ENCODE measurements at places on chromosomes 7 and 10. TPM values are rescaled to one million over a fixed set of nuclear protein-coding genes. Genes with fewer than 3 reads are reported as not detected.
A peak's percentile ranks its signal among the peaks of the same experiment; 100 is the strongest.

IL15RA gene
- total RNA-seq: 0.51 TPM

DNA sequence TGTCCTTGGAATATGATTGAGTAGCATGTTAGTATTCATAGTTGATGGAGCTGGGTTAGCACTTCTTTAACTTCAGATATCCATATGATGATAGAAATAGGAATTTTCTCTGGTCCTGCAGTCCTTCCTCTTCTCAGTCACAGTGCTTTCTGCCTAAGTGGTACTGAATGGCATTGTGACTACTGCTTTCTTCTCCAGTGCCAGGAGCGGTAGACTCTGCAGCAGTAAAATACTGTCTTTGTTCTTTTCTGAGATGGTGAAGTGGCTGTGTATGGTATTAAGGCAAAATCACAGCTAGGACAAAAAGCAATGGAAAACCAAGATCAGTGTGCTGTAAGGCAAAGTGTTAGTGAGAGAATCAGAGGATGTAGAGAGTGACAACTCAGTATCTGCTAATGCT, 46.6 kb downstream of the C1GALT1 start:
- no peak for DNase-seq

ZNF853 gene
- 0.53 TPM for total RNA-seq

GRCh38 chr10:103512591-103513379, 19.3 kb downstream of the NEURL1 start:
- DNase-seq: no peak

DNA sequence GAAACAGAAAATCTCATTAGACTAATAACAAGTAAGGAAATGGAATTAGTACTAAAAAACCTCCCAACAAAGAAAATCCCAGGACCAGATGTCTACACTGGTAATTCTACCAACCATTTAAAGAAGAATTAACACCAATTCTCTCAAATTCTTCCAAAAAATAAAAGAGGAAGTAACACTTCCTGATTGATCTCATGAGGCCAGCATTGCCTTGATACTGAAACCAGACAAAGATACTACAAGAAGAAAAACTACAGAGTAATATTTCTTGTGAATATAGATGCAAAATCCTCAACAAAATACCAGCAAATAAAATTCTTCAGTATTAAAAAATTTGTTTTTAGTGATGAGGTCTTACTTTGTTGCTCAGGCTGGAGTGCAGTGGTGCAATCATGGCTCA, 21.3 kb downstream of the GCK start:
- no peak for DNase-seq

TYW1B gene
- 3.2 TPM for total RNA-seq

SLC13A4 gene
- total RNA-seq: under 0.01 TPM

- DNase-seq: peak; percentile 73
These were observed 11.8 kb upstream of the SGPL1 start for GRCh38 chr10:70803775-70804420.
